ENCODE measurements at places on chromosomes 16 and 17.
A peak's percentile ranks its signal among the peaks of the same experiment; 100 is the strongest.

- DNase-seq = no peak
These were observed 34.5 kb upstream of the GPRC5B start for GRCh38 chr16:19919142-19919541.

GRCh38 chr17:62388856-62389255 lies 8.5 kb downstream of the EFCAB3 start:
- no peak for DNase-seq

DNA sequence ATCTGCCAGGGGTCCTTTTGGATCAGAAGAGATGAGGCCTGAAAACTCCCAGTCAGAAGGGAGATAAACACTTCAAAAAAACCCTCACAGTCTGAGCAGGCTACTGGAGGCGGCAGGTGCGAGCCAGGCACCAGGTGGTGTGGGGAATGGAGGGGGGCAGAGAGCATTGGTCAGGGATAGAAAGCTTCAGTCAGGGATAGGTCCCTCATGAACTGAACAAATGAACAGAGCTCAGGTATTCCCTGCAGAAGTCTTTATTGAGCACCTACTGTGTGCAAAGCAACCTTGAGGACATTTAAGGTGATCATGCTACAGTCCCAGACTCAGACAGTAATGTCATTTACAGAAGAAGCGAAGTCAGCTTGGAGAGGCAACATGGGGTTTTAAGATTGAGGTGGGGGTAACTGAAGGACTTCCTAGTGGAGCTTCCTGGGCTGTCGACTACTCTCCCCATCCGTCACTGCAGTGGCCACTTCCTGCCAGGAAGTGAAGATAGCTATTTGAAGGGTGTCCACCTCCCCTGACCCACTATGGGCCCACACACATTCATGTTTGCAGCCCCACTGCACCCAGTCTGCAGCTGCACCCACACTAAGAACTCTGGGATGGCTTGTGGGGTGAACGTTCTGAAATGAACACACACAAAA lies 3.2 kb downstream of the KIFC3 start:
- no peak for DNase-seq

GRCh38 chr16:72985148-72985941 lies 62.6 kb downstream of the ZFHX3 start:
- DNase-seq = no peak

DNA sequence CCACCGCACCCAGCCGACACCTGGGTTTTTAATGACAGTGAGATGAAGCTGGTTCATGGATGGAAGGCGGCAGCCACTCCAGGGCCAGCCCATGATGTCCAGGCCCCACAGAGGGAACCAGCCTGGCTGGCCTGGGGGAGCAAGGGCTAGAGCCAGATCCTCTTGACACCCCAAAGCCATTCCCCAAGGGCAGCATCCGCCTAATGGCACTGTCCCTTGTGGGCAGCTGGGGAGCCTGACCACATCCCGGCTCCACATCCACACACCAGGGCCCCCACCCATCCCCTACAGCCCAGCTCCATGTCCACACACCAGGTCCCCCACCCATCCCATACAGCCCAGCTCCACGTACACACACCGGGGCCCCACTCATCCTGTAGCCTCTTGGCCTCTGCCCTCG lies 53.3 kb upstream of the ACSF3 start:
- no peak for DNase-seq

- DNase-seq = no peak
These were observed 24.5 kb downstream of the ADCY7 start for GRCh38 chr16:50290856-50291255.

GRCh38 chr16:10980813-10981212 lies 36.4 kb downstream of the CLEC16A start:
- no peak for DNase-seq

DNA sequence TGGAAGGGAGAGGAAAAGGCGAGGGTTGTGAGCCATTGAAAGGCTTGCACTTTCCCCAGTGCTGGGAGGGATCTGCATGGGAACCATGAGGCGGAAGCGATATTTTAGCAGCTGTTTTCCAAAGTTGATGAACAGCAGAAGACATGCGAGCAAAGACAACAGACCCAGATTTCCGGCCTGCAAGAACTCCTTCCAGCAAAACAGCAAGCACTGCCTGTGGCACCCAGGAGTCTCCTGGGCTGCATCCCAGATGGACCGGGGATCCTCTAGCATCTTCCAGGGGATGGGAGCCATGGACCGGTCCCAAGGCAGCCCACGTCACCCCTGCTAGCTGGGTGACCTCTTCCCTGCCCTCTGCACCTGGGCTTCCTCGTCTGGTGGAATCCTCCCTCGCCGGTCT lies 162.8 kb downstream of the IRF8 start:
- DNase-seq = no peak

- no peak for DNase-seq
These were observed 1173.5 kb upstream of the GOT2 start for GRCh38 chr16:59907611-59908010.

GRCh38 chr16:85428899-85429775 lies 184.0 kb upstream of the GSE1 start:
- DNase-seq = no peak

GRCh38 chr17:78272181-78272913 lies 40.9 kb downstream of the TMEM235 start:
- peak; percentile 67 for DNase-seq

DNA sequence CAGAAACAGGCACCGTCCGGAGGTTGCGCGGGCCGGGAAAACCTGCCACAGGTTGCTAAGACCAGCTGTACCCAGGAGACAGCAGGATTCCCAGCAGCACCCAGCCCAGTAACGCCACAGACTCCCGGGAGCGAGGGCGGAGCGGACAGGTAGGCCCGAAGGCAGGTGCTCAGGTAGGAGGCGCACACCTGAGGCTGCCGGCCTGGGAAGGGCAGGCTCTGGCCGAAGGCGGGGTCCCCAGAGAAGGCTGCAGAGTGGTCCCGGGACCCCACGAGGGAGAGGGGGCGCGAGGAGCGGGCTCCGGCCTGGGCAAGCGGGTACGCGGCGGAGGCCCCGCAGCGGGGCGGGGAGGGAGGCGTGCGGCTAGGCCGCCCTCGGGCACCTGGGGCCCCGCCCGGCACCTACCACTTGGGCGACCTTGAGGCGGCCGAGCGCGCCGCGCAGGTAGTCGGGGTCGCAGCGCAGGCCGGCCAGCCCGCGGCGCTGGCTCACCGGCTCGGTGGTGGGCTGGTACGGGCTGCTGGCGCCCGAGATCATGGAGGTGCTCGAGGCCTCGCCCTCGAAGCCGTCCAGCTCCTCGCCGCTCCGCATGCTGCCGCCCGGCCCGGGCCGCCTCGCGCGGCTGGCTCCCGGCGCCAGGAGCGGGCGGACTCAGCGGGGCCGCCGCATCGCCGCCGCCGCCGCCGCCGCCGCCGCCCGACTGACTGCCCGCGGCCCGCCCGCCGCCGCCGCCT lies 441 bp downstream of the CMTM4 start:
- no peak for DNase-seq

GRCh38 chr16:727291-727977 lies 528 bp downstream of the HAGHL start:
- DNase-seq = no peak

- no peak for DNase-seq
These were observed 42.9 kb downstream of the BAHCC1 start for GRCh38 chr17:81438007-81438659.

DNA sequence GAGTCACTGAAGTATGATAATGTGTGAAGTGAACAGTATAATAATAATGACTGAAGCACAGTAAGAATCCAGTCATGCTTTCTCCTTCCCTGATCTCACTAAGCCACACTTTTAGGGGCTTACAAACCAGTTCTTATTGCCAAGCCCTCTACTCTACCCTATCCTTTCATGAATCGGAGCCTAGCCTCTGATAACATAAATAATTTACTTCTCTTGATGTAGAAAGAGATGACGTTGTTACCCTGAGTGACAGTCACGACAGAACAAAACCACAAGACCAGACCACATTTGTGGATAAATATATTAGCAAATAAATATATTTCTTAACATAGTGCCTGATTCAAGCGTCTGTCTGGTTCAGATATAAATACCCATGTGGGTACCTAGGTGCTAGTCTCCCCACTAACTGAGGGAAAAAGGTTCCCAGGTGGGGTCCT lies 1.4 kb upstream of the SUPT4H1 start:
- DNase-seq = no peak

GRCh38 chr16:588639-588888 lies 1.3 kb upstream of the RAB40C start:
- no peak for DNase-seq

GRCh38 chr17:29612404-29613280 lies 10.1 kb downstream of the CORO6 start:
- DNase-seq = no peak

- DNase-seq = no peak
These were observed 204.1 kb upstream of the NOG start for GRCh38 chr17:56389356-56389755.

DNA sequence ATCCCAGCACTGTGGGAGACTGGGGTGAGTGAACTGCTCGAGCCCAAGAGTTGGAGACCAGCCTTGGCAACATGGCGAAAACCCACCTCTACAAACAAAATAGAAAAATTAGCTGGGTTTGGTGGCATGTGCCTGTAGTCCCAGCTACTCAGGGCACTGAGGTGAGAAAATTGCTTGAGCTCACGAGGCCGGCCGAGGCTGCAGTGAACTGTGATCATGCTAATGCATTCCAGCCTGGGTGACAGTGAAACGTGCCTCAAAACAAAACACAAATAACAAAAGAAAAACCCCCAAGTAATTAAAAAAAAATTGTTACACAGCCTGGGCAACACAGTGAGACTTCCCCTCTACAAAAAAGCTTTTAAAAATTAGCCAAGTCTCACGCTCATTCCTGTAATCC lies 5.0 kb downstream of the CCDC47 start:
- DNase-seq = no peak

DNA sequence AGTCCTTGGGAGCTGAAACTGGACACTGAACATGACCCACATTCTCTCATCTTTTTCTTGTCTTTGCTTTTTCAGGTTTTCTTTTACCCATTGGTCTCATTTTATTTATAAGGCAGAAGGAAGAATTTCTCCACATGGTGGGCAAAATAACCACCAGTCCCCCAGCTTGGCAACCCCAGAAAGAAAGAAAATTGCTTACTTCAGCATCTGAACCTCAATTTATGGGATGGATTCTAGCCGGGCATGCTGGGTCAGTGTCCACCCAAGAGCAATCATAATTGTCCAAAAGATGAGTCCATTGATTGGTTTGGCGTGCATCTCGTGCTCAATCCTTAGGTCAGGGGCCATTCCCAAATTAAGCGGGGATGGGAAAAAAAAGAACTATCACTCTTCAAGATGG lies 163.7 kb downstream of the TMEM114 start:
- DNase-seq = no peak

DNA sequence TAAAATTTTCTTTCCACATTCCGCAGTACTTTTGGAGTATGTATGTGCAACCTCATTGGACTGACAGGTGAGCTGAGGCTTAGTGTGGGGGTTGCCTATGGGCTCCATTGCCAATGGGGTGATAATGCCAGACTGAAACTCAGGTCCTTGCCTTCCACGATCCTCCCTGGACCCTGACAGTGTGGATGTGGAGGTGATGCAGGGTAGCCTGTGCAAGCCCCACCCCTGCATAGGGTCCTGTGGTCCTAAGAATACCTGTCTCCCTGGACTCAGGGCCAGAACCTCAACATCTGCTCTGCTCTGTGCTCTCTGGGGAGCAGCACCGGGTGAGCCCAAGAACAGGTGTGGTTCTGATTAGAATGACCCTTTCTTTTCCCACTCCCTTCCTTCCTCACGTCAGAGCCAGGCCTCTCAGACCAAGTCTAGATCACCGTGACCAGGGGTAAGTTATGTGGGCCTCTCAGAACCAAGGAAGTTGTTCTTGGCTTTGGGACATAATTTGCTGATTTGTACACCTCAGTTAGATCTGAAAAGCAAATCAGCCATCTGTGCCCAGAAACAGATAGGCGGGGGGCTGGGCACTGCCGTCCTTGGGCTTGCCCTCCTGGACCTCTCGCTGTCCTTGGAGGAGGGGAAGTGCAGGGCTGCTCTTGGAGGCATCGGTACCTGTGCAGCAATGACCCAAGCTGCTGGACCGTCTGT lies 8.4 kb upstream of the TNS4 start:
- no peak for DNase-seq

- DNase-seq = no peak
These were observed 48.9 kb downstream of the SLFN5 start for GRCh38 chr17:35291802-35292201.

GRCh38 chr17:63659850-63660249 lies 37.6 kb downstream of the MAP3K3 start:
- no peak for DNase-seq

DNA sequence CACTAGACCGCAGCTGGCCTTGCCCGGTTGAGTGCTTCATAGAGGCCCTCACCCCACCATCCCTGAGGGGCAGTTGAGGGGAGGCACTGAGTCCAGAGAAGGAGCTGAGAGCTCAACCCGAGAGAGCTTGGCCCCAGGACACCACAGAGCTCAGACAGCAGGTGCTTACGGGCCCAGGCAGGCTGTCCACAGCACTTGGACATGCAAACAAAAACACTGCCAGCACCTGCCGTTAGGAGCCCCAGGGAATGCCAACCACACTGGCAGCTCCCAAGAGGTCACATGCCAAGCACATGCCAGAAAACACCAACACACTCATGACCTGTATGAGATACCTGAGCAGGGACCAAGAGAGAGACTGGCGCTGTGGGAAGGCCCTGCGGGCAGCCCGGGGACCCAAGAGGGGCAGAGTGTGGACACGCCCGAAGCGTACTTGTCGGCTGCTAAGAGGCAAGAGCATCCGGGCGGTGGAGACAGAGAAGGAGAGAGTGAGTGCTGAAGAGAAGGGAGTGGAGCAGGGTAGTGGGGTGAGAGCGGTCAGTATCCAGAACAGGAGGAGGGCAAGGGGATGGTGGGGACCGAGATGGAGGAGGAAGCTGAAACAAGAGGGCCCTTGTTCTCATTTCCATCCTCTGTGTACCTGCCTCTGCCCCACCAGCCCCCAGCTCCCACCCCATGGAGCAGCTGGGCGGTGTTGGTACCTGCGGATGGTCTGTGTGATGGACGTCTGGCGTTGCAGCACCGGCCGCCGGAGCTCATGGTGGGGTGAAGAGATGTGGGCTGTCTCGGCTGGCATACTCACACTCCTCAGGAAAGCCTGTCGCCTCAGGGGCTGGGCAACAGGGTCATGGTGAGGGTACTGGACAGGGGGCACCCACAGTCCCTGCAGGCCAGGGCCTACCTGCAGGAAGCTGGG lies 8.2 kb downstream of the RHBDF1 start:
- no peak for DNase-seq

GRCh38 chr17:78839235-78839761 lies 1.3 kb downstream of the USP36 start:
- DNase-seq = no peak
